CD4-positive, alpha-beta T cell (primary cell): ENCODE measurements at places on chromosomes 11 and 22. TPM values are rescaled to one million over a fixed set of nuclear protein-coding genes. Genes with fewer than 3 reads are reported as not detected.

Gene KCNQ1OT1
- total RNA-seq, result 0.22 TPM

Gene FXYD2
- 1.7 TPM for total RNA-seq

Gene YPEL1
- total RNA-seq, result 2.6 TPM

Gene CHRM1
- total RNA-seq, result not detected

Gene FIBIN
- not detected for total RNA-seq

Gene FXYD6
- not detected for total RNA-seq

Gene SULT4A1
- total RNA-seq, result not detected

Gene PNPLA5
- not detected for total RNA-seq

Gene HEPACAM
- not detected for total RNA-seq

Gene TLCD5
- not detected for total RNA-seq

GRCh38 chr11:128956401-128957201, 13.9 kb upstream of the TP53AIP1 start:
- H3K4me3 ChIP-seq, result no peak overlapping the region
- H3K4me1 ChIP-seq, result peaks cover 2% of the 10 kb centered on the region
- DNase-seq, result no peak
- H3K36me3 ChIP-seq, result no peaks in the 10 kb centered on the region

- no peaks in the 10 kb centered on the region for H3K36me3 ChIP-seq
- DNase-seq, result peak; percentile 22
- H3K27me3 ChIP-seq, result peaks cover 6% of the 10 kb centered on the region
- peaks cover 7% of the 10 kb centered on the region for H3K4me1 ChIP-seq
Observed at GRCh38 chr22:22745225-22746060, 101.0 kb downstream of the GGTLC2 start.

DNA sequence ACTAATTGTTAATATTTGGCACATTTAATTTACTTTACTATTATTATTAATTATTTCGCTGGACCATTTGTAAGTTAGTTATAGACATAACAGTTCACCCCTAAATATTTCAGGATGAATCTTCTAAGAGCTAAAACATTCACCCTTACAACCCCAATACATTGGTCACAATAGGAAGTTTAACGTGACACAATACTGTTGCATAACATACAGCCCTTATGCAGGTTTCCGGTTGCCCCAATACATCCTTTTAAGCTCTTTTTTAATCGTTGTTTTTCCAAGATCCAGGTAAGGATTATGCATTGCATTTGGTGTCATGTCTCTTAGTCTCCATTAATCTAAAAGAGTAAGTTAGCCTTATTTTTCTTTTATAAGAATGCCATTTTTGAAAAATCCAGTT, 71.2 kb downstream of the HSD17B12 start:
- H3K4me1 ChIP-seq, result no peaks in the 10 kb centered on the region
- no peaks in the 10 kb centered on the region for H3K27me3 ChIP-seq
- peaks cover 5% of the 10 kb centered on the region for H3K36me3 ChIP-seq

DNA sequence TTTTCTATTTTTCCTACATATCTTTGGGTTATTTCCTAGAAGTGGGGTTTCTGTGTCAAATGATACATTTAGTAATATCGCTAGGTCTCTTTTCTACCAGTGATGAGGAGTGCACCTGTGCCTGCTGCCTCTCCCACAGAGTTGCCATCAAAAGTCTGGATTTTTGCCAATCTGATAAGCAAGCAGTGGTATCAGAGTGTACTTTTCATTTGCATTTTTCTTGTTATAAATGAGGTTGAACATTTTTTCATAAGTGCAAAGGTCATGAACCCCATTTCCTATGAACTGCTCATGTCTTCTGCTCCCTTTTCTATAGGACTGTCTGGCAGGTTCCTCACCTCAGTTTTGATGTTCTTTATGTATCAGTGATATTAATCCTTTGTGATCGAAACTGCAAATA, 1.7 kb downstream of the TRPM5 start:
- no peak overlapping the region for H3K27ac ChIP-seq
- peaks cover 48% of the 10 kb centered on the region for H3K4me1 ChIP-seq
- no peaks in the 10 kb centered on the region for H3K36me3 ChIP-seq
- no peak overlapping the region for H3K4me3 ChIP-seq

GRCh38 chr22:39652990-39653786, 82.6 kb downstream of the CACNA1I start:
- no peaks in the 10 kb centered on the region for H3K36me3 ChIP-seq
- no peak overlapping the region for H3K27ac ChIP-seq
- H3K4me3 ChIP-seq, result no peak overlapping the region
- H3K4me1 ChIP-seq, result peaks cover 28% of the 10 kb centered on the region

- no peaks in the 10 kb centered on the region for H3K27me3 ChIP-seq
- no peak for DNase-seq
- no peak overlapping the region for H3K4me3 ChIP-seq
- no peak overlapping the region for H3K27ac ChIP-seq
Observed at GRCh38 chr11:131829725-131830124, 459.3 kb downstream of the NTM start.

- H3K27me3 ChIP-seq, result no peaks in the 10 kb centered on the region
- peaks cover 48% of the 10 kb centered on the region for H3K4me1 ChIP-seq
- H3K4me3 ChIP-seq, result no peak overlapping the region
- no peak overlapping the region for H3K27ac ChIP-seq
- H3K36me3 ChIP-seq, result no peaks in the 10 kb centered on the region
Observed at GRCh38 chr11:34250211-34250610, 107.6 kb downstream of the ABTB2 start.

DNA sequence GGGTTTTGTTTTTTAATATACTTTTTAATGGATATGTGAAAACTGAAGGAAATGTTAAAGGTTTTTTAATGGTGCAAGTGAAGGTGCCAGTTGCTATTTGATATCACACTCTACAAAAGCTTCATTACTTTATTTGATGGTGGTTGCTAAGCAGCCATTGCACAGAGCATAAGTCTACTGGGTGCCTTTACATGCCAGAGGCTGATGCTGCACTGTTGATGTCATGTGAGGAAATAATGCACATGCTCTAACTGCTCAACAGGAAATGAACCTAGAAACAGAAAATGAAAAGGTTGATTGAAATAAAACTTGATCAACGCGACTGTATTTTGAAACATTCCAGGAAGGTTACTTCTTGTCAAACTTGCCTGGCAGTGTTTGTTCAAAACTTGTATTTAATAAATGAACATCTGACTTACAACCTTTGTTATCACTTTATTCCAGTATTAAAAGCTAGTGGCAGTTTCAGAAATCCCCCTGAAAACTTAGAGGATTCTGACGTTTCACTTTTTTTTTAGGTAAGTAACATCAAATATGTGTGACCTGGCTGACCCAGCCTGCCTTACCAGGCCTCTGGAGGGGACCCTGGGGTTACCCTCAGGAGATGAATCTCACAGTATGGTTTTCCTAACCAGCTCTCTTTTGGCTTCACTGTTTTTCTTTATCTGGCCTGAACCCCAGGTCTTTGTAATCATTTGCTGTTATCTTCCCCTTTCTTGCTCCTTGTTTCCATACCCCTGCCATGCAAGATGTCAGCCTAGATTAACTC, 2.4 kb upstream of the ATP5MG start:
- no peaks in the 10 kb centered on the region for H3K27me3 ChIP-seq
- peak; percentile 16 for DNase-seq
- peaks cover 35% of the 10 kb centered on the region for H3K36me3 ChIP-seq
- peak overlapping the region; percentile 90 for H3K27ac ChIP-seq
- H3K4me3 ChIP-seq, result no peak overlapping the region

GRCh38 chr11:134730561-134731212, 318.6 kb upstream of the B3GAT1 start:
- H3K4me3 ChIP-seq, result no peak overlapping the region
- H3K27me3 ChIP-seq, result peaks cover 8% of the 10 kb centered on the region
- H3K4me1 ChIP-seq, result no peaks in the 10 kb centered on the region

GRCh38 chr22:43185860-43186261, 1.1 kb downstream of the TTLL12 start:
- peak overlapping the region; percentile 60 for H3K4me3 ChIP-seq
- H3K4me1 ChIP-seq, result peaks cover 28% of the 10 kb centered on the region
- DNase-seq, result no peak
- no peaks in the 10 kb centered on the region for H3K27me3 ChIP-seq
- no peak overlapping the region for H3K27ac ChIP-seq

DNA sequence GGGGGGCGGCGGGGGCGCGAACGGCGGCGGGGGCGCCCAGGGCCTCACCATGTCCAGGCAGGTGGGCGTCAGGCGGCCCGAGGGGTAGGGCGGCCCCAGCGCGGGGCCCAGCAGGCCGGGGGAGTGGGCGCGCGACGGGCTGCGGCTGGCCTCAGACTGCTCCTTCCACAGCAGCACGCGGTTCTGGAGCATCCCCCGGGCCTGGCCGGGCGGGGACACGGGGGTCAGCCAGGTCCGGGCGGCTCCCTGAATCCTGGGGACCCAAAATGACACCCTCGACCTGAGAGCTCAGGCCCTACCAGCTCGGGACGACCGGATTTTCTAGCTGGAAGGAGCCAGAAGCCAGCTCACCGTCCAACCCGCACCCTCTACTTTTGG, 5.5 kb upstream of the SLC16A8 start:
- H3K27ac ChIP-seq, result no peak overlapping the region
- no peaks in the 10 kb centered on the region for H3K36me3 ChIP-seq
- no peak for DNase-seq
- no peaks in the 10 kb centered on the region for H3K4me1 ChIP-seq
- peaks cover 6% of the 10 kb centered on the region for H3K27me3 ChIP-seq

- DNase-seq, result no peak
- no peaks in the 10 kb centered on the region for H3K27me3 ChIP-seq
- no peaks in the 10 kb centered on the region for H3K36me3 ChIP-seq
- H3K27ac ChIP-seq, result no peak overlapping the region
- H3K4me3 ChIP-seq, result no peak overlapping the region
Observed at GRCh38 chr22:19869497-19870152, 15.0 kb upstream of the GNB1L start.

GRCh38 chr11:65571940-65572339, 398 bp upstream of the FAM89B start:
- no peak for DNase-seq
- H3K27me3 ChIP-seq, result no peaks in the 10 kb centered on the region
- H3K4me1 ChIP-seq, result peaks cover 82% of the 10 kb centered on the region

DNA sequence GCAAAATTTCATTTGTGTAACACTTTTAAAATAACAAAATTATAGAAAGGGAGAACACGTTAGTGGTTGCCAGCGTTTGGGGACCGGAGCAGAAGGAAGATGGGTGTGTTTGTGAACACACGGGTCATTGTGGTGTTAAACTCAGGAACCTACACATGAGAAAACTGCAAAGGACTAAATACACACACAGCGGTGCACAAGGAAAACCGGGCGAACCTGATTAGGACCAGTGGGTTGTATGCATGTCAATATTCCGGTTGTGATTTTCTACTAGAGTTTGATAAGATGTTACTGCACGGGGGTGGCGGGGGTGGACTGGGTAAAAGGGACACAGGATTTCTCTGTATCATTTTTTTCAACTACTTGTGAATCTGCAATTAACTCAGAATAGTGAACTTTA, 351.2 kb downstream of the OPCML start:
- no peaks in the 10 kb centered on the region for H3K27me3 ChIP-seq
- H3K27ac ChIP-seq, result no peak overlapping the region
- no peaks in the 10 kb centered on the region for H3K4me1 ChIP-seq
- H3K36me3 ChIP-seq, result no peaks in the 10 kb centered on the region

DNA sequence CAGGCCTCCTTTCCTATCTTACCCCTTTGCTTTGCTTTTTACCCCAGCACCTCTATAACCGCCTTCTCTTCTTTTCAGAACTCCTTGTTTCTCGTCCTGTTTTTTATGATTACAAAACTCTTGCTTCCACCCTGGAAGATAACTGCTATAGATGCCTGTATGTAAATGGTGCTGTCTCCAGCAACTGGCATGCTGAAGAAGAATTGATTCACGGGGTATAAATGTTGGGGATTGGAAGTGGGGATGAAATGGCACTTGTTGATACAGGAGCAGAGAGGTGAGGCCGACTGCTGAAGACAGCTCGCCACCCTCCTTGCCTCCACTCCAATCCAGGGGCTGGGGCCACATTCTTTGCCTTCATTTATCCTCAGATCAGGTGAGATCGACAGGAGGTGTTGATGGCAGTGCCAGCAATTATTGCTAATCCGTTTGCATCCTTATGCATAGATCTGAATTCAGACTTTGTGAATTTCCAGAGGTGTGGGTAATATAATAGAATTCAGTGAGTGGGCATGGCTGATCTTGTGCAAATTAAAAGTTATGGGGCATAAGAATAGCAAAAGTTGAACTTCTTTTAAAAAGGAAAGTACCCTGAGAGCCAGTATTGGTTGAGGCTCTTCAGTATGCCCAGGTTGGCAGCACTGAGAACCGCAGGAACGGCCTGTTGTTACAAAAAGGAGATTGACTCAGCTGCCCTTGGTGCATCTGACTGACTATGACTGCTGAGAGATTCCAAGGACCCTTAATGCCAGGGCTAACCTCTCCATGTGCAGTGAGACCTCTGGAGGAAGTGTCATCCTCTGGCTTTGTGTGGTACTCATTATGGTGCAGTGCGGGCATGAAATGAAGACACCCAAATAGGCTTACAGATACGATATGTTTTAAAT, 5.3 kb downstream of the NEAT1 start:
- DNase-seq, result no peak
- H3K4me1 ChIP-seq, result peaks cover 48% of the 10 kb centered on the region
- H3K27ac ChIP-seq, result peak overlapping the region; percentile 99

DNA sequence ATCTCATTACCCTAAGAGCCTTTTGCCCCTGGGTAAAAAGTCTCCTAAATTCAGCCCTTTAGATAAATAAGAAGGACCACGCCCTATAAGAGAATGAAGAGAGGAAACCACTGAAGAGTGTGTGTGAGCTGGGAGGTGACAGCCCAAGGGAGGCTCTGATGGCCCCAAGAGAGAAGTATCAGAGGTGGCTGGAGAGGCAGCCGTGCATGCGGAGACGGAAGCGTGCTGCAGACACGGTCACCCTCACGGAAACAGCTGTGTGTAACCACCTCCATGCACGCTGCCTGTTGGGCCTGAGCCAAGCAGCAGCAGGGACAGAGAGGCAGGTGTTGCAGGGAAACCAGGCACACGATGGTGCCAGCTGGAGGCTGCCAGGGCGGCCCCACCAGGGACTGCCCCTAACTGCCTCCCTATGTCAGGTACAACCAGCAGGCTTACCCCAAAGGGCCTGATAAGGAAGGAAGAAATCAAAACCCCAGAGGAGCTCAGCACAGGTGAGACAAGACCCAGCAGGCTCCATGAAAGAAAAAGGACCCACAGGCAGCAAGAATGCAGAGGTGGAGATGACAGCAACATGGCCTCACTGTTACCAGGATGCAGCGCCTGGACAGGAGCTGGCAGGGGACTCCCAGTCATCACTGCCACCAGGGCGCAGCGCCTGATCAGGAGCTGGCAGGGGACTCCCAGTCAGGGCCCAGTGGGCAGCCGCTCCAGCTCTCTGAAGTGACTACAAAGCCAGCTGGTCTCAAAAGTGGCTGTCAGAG, 7.8 kb downstream of the LARGE2 start:
- H3K27me3 ChIP-seq, result no peaks in the 10 kb centered on the region
- H3K4me1 ChIP-seq, result peaks cover 46% of the 10 kb centered on the region
- H3K27ac ChIP-seq, result peak overlapping the region; percentile 68
- no peak for DNase-seq
- peaks cover 29% of the 10 kb centered on the region for H3K36me3 ChIP-seq
